Sciatic nerve (tissue), 2 donors: ENCODE measurements at places on chromosomes 5 and 9. TPM values are rescaled to one million over a fixed set of nuclear protein-coding genes. Genes with fewer than 3 reads are reported as not detected.

The IL7R gene
- 7.8 TPM for total RNA-seq

DNA sequence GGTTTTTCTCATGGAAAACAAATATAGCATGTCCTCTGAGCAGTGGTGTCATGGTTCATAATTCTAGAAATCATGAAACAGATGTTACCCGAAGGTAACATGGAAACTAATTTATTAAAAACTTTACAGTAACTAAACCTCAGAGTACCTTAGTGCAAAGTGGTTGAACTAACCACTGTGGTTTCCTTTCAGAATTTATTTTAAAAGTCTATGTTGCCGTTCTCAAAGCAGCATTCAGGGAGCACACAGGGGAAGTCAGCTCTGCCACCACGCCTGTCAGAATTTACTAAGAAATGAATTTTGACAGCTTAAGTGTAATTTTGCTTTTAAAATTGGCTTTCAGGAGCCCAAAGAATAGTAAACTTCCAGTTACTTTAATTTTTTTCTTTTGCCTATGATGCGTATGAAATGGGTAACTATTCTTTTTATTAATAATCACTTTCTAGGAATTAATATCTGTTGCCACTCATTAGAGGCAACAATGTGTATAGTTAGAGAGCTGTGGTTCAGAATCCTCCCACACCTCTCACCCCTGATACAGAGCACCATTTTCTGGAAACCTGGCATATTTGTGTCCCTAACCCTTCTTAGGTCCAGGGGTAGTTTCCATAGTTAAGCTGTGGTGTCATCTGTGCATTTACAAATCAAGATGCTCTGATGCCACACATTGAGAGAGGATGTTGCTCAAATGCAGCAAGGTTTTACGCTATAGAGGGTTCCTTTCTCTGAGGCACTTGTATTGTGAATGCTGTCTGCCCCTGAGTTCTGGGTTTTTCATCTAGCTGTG lies 202.6 kb downstream of the ZSWIM6 start:
- no peak for DNase-seq

The AGTPBP1 gene
- 31.6 TPM for total RNA-seq

DNA sequence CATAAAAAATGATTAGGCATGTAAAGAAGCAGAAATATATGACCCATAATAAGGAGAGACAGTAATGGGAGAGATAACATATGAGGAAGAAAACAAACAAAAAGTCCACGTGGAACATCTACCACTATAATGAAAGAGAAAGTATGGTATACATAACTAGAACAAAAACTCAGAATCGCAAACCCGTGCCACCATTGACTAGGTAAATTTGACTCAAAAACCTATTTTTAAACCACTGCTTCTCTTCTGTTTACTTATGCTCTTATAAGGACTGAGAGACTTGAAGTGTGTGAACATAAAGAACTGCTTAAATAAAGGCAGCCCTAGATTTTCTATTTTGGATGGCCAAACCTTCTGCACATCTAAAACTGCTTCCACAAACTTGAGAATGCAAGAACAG lies 330.7 kb downstream of the CAAP1 start:
- no peak for DNase-seq
